ENCODE measurements at places on chromosomes 4 and X.
A peak's percentile ranks its signal among the peaks of the same experiment; 100 is the strongest.

GRCh38 chr4:108350332-108350731, 181.6 kb upstream of the LEF1 start:
- no peak for ATAC-seq

DNA sequence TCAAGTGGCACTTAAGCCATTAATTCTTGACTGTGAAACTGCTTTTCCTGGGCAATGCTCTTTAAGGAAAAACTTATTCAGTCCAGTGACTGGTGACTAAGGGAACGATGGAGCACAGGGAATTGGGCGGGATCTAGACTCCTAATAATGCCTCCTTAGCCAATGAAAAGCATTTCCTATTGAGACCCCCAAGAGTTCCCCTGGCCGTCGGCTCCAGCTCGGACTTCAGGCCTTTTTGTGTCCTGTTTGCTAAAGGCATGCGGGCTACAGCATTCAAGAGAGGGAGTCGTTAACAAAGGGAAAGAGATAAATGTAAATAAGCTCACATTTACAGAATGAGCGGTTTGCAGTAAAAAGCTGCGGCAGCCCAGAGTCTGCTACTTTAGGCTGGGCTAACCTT, at the start of gene LPAR4:
TSS of gene LPAR4 (plus strand) at position 232 of the 400 bp plus-strand sequence. CDS start 7,150 bp downstream, outside the sequence.
- ATAC-seq = no peak

DNA sequence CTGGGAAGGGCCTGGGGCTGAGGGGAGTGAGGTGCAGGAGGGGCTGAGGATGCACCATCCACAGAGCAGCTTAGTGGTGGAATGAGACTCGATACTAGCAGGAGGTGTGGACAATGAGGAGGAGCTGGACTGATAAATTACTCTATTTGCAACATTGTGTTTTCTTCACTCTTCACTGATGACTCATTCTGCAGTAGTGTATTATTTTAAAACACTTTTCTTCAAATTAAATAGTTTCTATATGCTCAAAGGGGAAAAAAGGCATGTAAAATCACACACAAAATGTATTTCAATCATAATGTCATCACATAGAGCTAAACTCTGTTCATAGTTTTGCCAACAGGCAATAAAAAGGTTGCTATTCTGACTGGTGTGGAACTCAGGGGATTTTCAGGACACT, 467.0 kb upstream of the CTSO start:
- ATAC-seq = no peak

DNA sequence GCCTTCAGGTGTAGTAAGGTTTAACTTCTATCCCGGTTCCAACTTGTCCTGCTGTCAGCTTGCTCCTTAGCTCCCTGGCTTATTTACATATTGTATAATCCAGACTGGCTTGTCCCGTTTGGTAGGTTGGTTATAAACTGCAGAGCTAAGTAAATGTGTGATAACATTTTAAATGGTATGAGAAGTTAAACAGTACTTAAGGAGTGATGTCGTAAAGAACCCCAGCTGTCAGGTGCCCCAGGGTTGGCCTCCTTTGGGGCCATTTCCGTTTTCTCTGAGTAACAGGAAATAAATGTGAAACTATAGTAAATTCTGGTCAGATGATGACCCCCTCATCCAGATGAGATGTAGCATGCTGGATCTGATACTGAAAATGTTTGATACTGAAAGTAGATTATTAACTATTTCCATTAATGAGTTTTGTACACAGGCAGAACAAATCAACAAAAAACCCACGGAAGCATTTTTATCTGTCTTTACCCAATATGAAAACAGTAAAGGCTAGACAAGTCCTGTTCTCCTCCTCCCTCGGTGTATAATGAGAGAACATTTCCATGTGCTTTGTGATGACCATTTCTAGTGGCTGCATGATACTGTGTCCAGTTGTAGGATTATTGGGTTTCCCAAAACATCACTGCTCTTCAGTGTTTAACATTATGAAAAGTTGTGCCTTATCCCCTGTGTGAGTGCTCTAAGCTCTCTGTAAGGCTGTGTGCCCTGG, 22.4 kb downstream of the GAB1 start:
- ATAC-seq = peak; percentile 82

GRCh38 chr4:141102367-141102766, 30.9 kb downstream of the RNF150 start:
- no peak for ATAC-seq

DNA sequence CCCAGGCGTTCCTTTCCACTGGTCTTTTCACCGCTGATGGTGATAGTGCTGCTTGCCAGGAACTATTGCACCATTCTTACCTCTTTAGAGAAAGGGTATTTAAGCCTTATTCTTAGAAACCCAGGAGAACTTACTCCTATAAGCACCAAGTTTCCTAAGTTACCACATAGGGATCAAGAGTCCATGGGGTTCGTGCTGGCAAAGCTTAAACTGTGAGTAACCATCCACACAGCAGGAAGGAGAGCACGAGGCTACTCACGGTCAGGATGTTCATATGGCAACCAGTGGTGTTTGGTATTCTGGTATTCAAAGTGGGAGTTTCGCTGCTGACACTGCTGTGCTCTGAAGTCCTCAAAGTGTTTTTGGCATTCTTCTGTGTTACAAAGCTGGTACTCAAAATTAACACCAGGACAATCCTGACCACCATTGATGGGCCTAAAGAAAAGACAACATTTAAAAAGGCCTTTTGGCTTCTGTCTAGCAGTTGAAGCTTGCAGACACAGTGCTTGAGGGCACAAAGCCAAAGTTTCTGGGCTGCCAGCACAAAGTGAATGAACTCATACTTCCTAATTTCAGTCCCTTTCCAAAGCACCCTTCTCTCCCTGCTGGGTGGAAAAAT, 256.9 kb downstream of the ADAMTS3 start:
- peak; percentile 51 for ATAC-seq

- peak; percentile 84 for ATAC-seq
Observed at GRCh38 chr4:72112514-72113156, 80.8 kb downstream of the NPFFR2 start.

DNA sequence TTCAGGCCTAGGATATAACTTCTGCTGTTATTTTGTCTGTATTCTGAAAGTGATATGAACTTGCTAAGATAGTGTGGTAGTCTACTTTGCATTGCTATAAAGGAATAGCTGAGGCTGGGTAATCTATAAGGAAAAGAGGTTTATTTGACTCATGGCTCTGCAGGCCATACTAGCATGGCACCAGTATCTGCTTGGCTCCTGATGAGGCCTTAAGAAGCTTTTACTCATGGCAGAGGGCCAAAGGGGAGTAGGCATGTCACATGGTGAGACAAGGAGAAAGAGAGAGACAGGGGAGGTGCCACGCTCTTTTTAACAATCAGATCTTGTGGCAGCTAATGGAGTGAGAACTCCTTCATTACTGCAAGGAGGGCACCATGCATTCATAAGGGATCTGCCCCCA, 247.3 kb downstream of the GPAT3 start:
- no peak for ATAC-seq

DNA sequence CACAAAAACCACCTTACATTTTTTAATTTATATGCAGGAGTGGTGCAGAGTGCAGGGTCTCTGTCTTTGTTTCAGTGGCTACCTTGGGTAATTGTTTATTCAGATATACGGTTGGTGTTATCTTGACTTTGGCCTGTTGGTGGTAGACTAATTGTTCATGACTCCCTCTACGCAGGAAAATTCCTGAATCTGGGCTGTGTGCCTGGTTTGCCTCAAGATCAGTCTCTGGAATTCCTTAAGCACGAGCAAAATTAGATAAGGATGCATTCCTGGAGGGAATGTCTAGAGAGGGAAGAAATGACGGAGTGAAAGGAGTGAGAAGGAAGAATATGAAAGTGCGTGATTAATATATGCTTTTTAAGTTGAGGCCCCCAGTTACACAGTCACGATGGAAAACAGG, 576.9 kb upstream of the PCDH10 start:
- no peak for ATAC-seq

DNA sequence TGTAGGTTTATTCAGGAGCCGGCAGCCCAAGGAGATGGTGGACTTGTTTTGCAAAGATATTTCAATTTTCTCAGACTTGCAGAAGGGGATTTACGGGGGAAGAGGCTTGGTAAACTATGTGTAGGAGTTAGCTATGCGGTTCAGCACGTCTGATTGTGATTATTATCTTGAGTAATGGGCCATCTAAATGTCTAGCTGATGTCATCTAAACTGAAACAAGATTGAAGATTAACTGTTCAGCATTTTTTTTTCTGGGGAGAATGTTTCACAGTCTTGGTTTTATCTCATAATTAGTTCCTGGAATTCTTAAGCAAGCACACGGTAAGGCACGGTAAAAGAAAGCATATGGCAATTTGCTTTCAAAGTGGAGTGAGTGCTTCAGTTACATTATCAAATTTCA, 207.3 kb upstream of the CXorf51B start:
- no peak for ATAC-seq

GRCh38 chr4:61049018-61049417, 151.1 kb upstream of the ADGRL3 start:
- ATAC-seq = no peak

- ATAC-seq = no peak
Observed at GRCh38 chr4:94548571-94548970, 96.8 kb downstream of the PDLIM5 start.

GRCh38 chr4:105440890-105441289, 33.0 kb downstream of the PPA2 start:
- no peak for ATAC-seq

DNA sequence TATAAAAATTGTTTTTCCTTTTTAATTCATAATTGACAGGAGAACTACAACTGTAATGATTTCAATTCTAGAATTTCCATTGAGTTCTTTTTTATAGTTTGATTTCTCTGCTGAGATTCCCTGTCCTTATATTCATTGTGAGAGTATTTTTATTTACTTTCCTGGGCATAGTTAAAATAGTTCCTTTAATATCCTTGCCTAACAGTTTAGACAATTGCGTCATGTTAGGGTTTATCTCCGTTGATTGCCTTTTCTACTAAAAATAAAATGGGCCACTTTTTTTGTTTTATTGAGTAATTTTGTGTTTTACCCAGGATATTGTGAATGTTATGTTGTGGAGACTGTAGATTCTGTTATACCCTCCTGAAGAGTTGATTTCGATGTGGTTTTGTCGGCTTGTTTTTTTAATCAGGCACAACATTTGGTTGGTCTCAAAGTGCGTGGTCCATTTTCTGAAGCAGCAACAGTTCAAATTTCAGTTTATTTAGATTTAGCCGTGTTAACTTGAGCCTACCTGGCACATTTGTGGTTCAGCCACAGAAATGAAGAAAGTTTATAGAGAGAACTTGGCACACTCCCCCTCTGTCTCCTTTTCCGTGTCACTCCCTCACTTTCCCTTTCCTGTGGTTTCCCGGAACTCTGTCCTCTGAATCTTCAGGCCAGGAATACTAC, 16.0 kb upstream of the PRRG1 start:
- ATAC-seq = no peak
